Ureter (tissue), 1 donor: ENCODE measurements at places on chromosomes 13 and 19. TPM values are rescaled to one million over a fixed set of nuclear protein-coding genes. Genes with fewer than 3 reads are reported as not detected.

Gene ZNF560
- total RNA-seq: not detected

Gene PDCD2L
- total RNA-seq: 10.6 TPM

Gene TRIM13
- total RNA-seq: 29.5 TPM

Gene TLE2
- total RNA-seq: 95.2 TPM

Gene PLK5
- not detected for total RNA-seq

Gene TEX29
- total RNA-seq: not detected

Gene ZNF554
- total RNA-seq: 6.1 TPM

Gene FAM32A
- total RNA-seq: 50.8 TPM

Gene CD209
- 3.3 TPM for total RNA-seq

Gene NCR1
- total RNA-seq: not detected

Gene LYPD4
- not detected for total RNA-seq

Gene KLC3
- 1.3 TPM for total RNA-seq

Gene MADCAM1
- total RNA-seq: 0.49 TPM

Gene PEX11G
- total RNA-seq: 7.8 TPM

Gene ZNF181
- 12.2 TPM for total RNA-seq

Gene CEACAM21
- total RNA-seq: 3.6 TPM

Gene CABP5
- total RNA-seq: not detected

Gene MAG
- not detected for total RNA-seq

Gene PTOV1
- 105 TPM for total RNA-seq

Gene TNNI3
- not detected for total RNA-seq

Gene LILRA1
- 0.34 TPM for total RNA-seq

Gene SHANK1
- 0.29 TPM for total RNA-seq

Gene TMEM255B
- 20.6 TPM for total RNA-seq

Gene GSX1
- total RNA-seq: not detected

Gene PTH2
- not detected for total RNA-seq

Gene KLK8
- total RNA-seq: not detected

Gene THSD8
- 4.4 TPM for total RNA-seq

Gene KCTD15
- 49.3 TPM for total RNA-seq

Gene IGFL2
- total RNA-seq: not detected

Gene EPSTI1
- total RNA-seq: 4.1 TPM

Gene BCL2L12
- total RNA-seq: 12.6 TPM

Gene BST2
- 45.8 TPM for total RNA-seq

Gene KATNAL1
- total RNA-seq: 18.8 TPM

Gene PNMA8B
- total RNA-seq: 1.1 TPM

Gene SLC17A7
- total RNA-seq: 0.55 TPM

Gene SDHAF1
- total RNA-seq: 13.8 TPM

Gene LILRB2
- 2.6 TPM for total RNA-seq

Gene LRG1
- total RNA-seq: 19.4 TPM

Gene ALOX5AP
- total RNA-seq: 10.7 TPM

Gene CD70
- not detected for total RNA-seq

Gene HRC
- total RNA-seq: 5.1 TPM

Gene KRTDAP
- total RNA-seq: not detected

Gene GARIN5B
- not detected for total RNA-seq

Gene SIAH3
- total RNA-seq: 0.08 TPM

Gene PLVAP
- 159 TPM for total RNA-seq

Gene PSG4
- total RNA-seq: 1.5 TPM

Gene ZNF208
- 32.4 TPM for total RNA-seq

Gene POP4
- 61.5 TPM for total RNA-seq

Gene CCL25
- not detected for total RNA-seq

Gene SLC7A9
- 0.70 TPM for total RNA-seq

Gene ZNF813
- 6.8 TPM for total RNA-seq

Gene GIPR
- 2.8 TPM for total RNA-seq

Gene ZNF888
- total RNA-seq: 52.4 TPM

Gene UNC13A
- 1.4 TPM for total RNA-seq

Gene FCGBP
- 37.0 TPM for total RNA-seq
